Type B pancreatic cell (in vitro differentiated cells): ENCODE measurements at places on chromosomes 1 and 21. TPM values are rescaled to one million over a fixed set of nuclear protein-coding genes. Genes with fewer than 3 reads are reported as not detected.

The RNU1-2 gene
- total RNA-seq, result 2,993 and 3,564 TPM in 2 replicates

The PLA2G2F gene
- total RNA-seq, result not detected in 2 replicates

The XCL2 gene
- total RNA-seq, result not detected in 2 replicates

The CREG1 gene
- total RNA-seq, result 39.5 and 54.9 TPM in 2 replicates

The ADAMTS5 gene
- total RNA-seq, result 5.8 and 8.1 TPM in 2 replicates

The ZNF648 gene
- 0.10 and 0.34 TPM in 2 replicates for total RNA-seq

The SYPL2 gene
- 0.33 and 0.58 TPM in 2 replicates for total RNA-seq

The TMEM61 gene
- 2.9 and 3.8 TPM in 2 replicates for total RNA-seq

The CDA gene
- 1.5 and 3.0 TPM in 2 replicates for total RNA-seq

The CFHR1 gene
- total RNA-seq, result not detected in 2 replicates

GRCh38 chr1:164660412-164660772, 101.4 kb downstream of the PBX1 start:
- H3K27me3 ChIP-seq, result no peaks in the 10 kb centered on the region
- peaks cover 47% of the 10 kb centered on the region for H3K4me1 ChIP-seq
- DNase-seq, result no peak

GRCh38 chr1:156400191-156400935, 31.4 kb downstream of the RHBG start:
- H3K4me3 ChIP-seq, result no peak overlapping the region
- H3K36me3 ChIP-seq, result no peaks in the 10 kb centered on the region
- H3K4me1 ChIP-seq, result no peaks in the 10 kb centered on the region
- peaks cover 50% of the 10 kb centered on the region for H3K27me3 ChIP-seq

GRCh38 chr21:37769656-37770055, 146.6 kb downstream of the KCNJ6 start:
- H3K36me3 ChIP-seq, result no peaks in the 10 kb centered on the region
- H3K27ac ChIP-seq, result no peak overlapping the region
- H3K27me3 ChIP-seq, result peaks cover 10% of the 10 kb centered on the region
- no peaks in the 10 kb centered on the region for H3K4me1 ChIP-seq

DNA sequence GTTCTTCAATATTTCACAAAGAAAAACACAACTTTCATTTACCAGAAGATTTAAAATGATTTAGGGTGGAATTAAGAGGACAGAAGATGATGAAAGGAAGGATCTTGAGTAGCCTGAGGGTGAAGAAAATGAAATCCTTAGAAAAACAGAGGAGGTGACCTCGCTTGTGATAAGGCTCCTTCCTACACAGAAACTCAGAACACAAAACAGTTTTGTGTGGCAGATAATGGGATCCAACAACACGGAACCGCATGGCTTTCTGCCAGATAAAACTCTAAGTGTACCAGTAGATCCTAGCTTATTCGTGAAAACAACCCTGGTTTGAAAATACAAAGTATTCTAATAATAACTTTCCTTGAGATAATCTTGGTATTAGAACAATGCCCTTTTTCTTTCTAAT, 74.0 kb upstream of the EXO1 start:
- H3K27me3 ChIP-seq, result peaks cover 3% of the 10 kb centered on the region
- no peaks in the 10 kb centered on the region for H3K36me3 ChIP-seq
- H3K4me1 ChIP-seq, result no peaks in the 10 kb centered on the region
- no peak overlapping the region for H3K27ac ChIP-seq

DNA sequence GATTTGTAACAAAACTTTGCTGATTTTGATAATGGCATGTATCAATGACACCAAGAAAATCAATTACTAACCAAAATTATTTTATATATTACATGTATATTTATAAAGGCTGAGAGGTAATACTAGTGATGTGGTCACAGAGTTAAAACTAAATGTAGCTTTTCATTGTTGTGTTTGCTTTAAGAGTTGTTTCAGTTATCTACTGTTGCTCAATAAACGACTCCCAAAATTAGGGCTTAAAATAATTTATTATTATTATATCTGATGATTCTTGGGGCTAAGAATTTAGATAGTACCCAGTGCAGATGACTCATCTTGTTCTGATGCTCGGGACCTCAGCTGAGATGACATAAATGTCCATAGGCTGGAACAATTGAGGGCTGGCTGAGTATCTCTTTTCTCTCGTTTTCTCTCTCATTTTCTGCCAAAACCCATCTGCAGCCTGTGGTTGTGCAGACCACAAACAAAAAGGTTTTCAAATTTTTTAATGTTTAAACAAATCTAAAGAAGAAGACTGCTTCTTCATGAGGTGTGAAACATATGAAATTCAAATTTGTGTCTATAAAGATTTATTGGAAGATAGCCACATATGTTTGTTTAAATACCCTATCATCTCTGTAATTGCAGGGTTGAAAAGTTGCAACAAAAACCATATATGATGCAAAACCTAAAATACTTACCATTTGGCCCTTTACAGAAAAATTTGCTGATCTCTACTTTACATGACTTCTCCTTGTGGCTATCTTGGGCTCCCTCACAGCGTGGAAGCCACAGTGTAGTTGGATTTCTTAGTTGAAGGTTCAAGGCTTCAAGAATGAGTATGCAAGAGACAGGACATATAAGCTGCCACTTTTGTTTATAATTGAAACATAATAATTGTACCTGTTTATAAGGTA, 14.8 kb upstream of the PTPRC start:
- no peaks in the 10 kb centered on the region for H3K27me3 ChIP-seq
- no peak overlapping the region for H3K27ac ChIP-seq
- H3K4me3 ChIP-seq, result no peak overlapping the region
- H3K36me3 ChIP-seq, result no peaks in the 10 kb centered on the region
- DNase-seq, result no peak

GRCh38 chr1:209748620-209749019, 7.2 kb upstream of the TRAF3IP3 start:
- H3K27ac ChIP-seq, result peak overlapping the region; percentile 51
- no peak for DNase-seq
- no peaks in the 10 kb centered on the region for H3K27me3 ChIP-seq
- H3K36me3 ChIP-seq, result no peaks in the 10 kb centered on the region
- H3K4me3 ChIP-seq, result no peak overlapping the region

- peaks cover 10% of the 10 kb centered on the region for H3K4me1 ChIP-seq
- H3K4me3 ChIP-seq, result no peak overlapping the region
- H3K27me3 ChIP-seq, result peaks cover 23% of the 10 kb centered on the region
- peak overlapping the region; percentile 6 for H3K27ac ChIP-seq
These were observed 47.6 kb upstream of the LRP8 start for GRCh38 chr1:53375440-53375839.

DNA sequence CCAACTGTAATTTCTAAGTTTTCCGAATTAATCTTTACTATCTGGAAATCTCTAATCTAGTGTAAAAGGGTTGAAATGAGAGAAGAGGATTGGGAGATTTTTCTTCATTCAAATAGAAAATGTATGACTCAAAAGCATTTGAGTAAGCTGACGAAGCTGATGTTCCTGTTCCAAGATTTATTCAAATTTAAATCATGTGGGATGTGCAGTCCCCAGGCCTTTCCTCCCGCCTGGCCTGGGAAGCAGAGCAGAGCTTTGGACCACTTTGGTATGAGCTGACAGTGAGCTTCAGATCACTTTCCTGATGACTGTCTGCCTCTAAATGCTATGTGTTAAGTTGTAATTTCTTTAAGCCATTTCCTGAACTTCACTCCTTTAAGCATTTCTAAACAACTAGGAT, 192.0 kb downstream of the DHRS3 start:
- no peaks in the 10 kb centered on the region for H3K27me3 ChIP-seq
- H3K36me3 ChIP-seq, result peaks cover 16% of the 10 kb centered on the region
- H3K27ac ChIP-seq, result no peak overlapping the region
- H3K4me3 ChIP-seq, result no peak overlapping the region
- peaks cover 35% of the 10 kb centered on the region for H3K4me1 ChIP-seq

DNA sequence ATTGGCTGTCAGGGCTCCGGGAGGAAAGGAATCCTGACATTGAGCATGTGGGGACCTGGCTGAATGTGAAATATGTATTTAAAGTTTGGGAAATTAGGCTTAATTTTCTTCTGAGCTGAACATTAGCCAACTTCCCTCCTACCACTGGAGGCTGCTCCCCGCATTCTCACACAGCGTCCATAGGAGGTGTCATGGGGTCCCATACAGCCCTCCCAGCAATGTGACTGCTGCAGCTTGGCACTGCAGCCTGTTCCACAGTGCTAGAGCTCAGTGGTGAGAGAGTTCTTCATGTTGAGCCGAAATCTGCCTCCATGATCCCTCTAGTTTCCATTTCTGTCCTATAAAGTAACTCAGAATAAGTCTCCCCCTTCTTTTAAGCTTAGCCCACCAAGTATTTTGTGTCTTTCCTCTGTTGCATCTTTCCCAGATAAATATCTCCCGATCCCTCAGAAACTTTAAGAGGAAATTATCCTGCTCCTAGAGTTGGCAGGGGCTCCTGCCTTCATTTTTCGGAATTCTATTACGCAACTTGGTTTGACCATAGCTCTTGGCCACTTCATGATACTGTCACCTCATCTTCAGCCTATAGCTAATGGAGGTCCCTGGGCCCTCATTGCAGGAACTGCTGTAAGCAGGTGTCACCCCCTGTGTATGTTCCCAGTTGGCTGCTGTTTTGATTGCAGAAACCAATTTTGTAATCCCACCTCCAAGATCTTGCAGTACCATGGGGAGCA, 2.0 kb downstream of the FCRL6 start:
- no peaks in the 10 kb centered on the region for H3K36me3 ChIP-seq
- H3K4me3 ChIP-seq, result no peak overlapping the region
- H3K27me3 ChIP-seq, result peaks cover 55% of the 10 kb centered on the region
- no peak overlapping the region for H3K27ac ChIP-seq
- H3K4me1 ChIP-seq, result no peaks in the 10 kb centered on the region

DNA sequence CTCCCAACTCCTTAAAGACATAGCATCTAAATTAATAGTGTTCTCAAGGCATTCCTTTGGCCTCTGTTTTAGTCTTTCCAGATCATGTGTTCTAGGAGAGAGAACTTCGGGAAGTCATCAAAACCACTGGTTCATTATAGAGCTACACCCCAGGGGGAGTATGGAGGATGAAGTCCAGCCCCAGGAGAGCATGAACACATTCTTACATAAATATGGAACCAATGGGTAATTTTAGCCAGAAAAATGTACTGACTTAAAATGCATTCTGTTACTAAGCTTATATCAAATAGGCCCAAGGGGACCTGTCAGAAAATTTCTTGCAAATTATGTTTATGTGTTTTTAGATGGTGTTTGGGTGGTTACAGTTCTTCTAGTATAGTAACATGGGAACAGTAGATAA, 165.2 kb downstream of the NTMT2 start:
- H3K4me1 ChIP-seq, result peaks cover 40% of the 10 kb centered on the region
- H3K27ac ChIP-seq, result no peak overlapping the region
- H3K27me3 ChIP-seq, result no peaks in the 10 kb centered on the region
- DNase-seq, result no peak
- H3K36me3 ChIP-seq, result no peaks in the 10 kb centered on the region

GRCh38 chr1:31505911-31506497, 70.3 kb upstream of the TINAGL1 start:
- no peaks in the 10 kb centered on the region for H3K36me3 ChIP-seq
- no peak overlapping the region for H3K27ac ChIP-seq
- H3K4me3 ChIP-seq, result no peak overlapping the region

GRCh38 chr1:30842697-30843354, 65.7 kb downstream of the SDC3 start:
- no peak overlapping the region for H3K4me3 ChIP-seq
- H3K27me3 ChIP-seq, result peaks cover 55% of the 10 kb centered on the region
- H3K27ac ChIP-seq, result peak overlapping the region; percentile 58
- DNase-seq, result no peak
- no peaks in the 10 kb centered on the region for H3K36me3 ChIP-seq
- H3K4me1 ChIP-seq, result peaks cover 27% of the 10 kb centered on the region

- H3K36me3 ChIP-seq, result no peaks in the 10 kb centered on the region
- H3K4me1 ChIP-seq, result no peaks in the 10 kb centered on the region
- DNase-seq, result no peak
- no peaks in the 10 kb centered on the region for H3K27me3 ChIP-seq
- no peak overlapping the region for H3K4me3 ChIP-seq
- H3K27ac ChIP-seq, result no peak overlapping the region
These were observed 81.4 kb downstream of the SLC44A5 start for GRCh38 chr1:75529488-75529887.

GRCh38 chr1:172380441-172381244, 39.8 kb upstream of the C1orf105 start:
- DNase-seq, result no peak
- peak overlapping the region; percentile 26 for H3K4me3 ChIP-seq
- peak overlapping the region; percentile 20 for H3K27ac ChIP-seq
- no peaks in the 10 kb centered on the region for H3K27me3 ChIP-seq
- peaks cover 66% of the 10 kb centered on the region for H3K4me1 ChIP-seq

- H3K4me1 ChIP-seq, result peaks cover 7% of the 10 kb centered on the region
- peak overlapping the region; percentile 58 for H3K4me3 ChIP-seq
- no peak overlapping the region for H3K27ac ChIP-seq
These were observed 2.2 kb downstream of the SHISA4 start for GRCh38 chr1:201890806-201891450.

DNA sequence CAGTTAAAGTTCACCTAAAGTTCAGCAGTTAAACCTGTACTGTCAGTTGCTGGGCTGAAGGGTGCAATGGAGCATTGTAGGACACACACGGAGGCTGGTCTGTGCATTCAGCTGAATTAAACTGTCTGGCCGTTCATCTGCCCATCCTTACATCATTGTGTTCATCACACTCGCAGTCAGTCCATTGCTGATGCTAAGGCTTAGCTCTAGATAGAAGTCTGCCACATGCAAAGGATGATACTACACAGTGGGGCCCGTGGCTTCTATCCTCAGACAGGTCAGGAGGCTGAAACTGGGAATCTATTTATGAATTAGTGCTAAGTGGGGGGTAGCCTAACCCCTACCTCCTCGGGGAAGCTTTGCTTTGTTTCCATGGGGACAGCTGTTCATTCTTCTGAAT, 60.4 kb downstream of the CNIH3 start:
- peaks cover 31% of the 10 kb centered on the region for H3K27me3 ChIP-seq
- H3K4me3 ChIP-seq, result no peak overlapping the region
- no peak for DNase-seq
- H3K36me3 ChIP-seq, result no peaks in the 10 kb centered on the region

- no peaks in the 10 kb centered on the region for H3K4me1 ChIP-seq
- no peak for DNase-seq
- no peak overlapping the region for H3K4me3 ChIP-seq
- no peaks in the 10 kb centered on the region for H3K36me3 ChIP-seq
These were observed 123.1 kb upstream of the ESRRG start for GRCh38 chr1:216846339-216846738.

DNA sequence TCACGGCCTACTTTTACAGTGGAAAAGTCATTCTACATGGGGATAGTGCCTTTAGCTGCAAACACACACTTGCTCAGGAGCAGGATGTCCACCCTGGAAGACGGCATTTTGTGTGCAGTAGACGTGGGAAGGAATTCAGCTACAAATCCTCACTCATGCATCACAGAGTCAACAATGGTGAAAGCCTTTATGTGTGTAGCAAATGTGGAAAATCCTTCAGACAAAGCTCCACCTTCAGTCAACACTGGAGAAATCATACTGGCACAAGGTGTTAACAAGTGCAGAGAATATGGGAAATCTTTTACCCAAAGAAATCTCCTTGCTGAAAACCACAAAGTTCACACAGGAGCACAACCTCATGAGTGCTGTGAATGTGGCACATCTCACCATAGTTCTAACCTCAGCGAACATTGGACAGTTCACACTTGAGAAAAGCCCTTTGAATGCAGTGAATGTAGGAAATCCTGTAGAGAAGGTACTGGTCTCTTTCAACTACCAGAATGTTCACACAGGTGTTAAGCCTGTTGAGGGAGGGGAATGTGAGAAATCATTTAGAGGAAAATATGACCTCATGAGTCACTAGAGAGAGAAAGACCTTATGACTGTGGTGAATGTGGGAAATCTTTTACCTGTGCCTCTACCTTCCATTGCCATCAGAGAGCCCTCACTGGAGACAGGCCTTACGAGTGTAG, 101.8 kb downstream of the PTGS2 start:
- H3K27ac ChIP-seq, result no peak overlapping the region
- H3K4me3 ChIP-seq, result no peak overlapping the region
- no peaks in the 10 kb centered on the region for H3K36me3 ChIP-seq
- H3K27me3 ChIP-seq, result no peaks in the 10 kb centered on the region
- no peaks in the 10 kb centered on the region for H3K4me1 ChIP-seq

- no peaks in the 10 kb centered on the region for H3K4me1 ChIP-seq
- no peak overlapping the region for H3K27ac ChIP-seq
- no peak for DNase-seq
- no peaks in the 10 kb centered on the region for H3K27me3 ChIP-seq
- no peaks in the 10 kb centered on the region for H3K36me3 ChIP-seq
These were observed 15.5 kb upstream of the ACTRT2 start for GRCh38 chr1:3005771-3006170.
